Uterus (tissue), 4 donors: ENCODE measurements at places on chromosomes 7 and 10.

- DNase-seq: no peak
These were observed 215.1 kb downstream of the STK31 start for GRCh38 chr7:23925088-23925487.

DNA sequence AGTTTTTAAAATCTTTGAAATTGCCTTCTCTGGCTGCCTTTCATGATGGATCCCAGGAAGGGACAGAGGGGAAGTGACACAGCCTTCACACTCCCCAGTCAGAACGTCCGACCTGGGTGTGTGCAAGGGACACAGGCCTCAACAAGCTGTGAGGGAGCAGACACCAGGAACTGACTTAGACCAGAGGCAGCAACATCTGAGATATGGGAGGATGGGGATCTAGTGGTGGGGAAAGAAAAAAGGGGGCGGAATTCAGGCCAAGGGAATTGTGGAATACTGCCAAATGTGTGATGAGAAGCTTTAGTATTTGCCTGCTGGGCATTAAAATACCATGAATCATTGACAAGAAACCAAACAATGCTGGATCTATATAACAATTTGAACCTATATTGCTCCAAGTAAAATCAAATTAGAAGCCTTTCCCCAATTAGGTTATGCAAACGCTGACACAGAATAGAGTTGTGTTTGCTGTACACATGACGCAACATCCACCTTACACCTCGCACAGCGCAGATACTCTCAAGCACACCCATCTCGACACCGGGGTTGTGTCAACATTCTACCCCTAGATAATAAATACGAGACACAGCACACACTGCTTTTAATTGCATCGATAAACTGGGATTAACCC lies 17.2 kb upstream of the MNX1 start:
- DNase-seq: no peak

DNA sequence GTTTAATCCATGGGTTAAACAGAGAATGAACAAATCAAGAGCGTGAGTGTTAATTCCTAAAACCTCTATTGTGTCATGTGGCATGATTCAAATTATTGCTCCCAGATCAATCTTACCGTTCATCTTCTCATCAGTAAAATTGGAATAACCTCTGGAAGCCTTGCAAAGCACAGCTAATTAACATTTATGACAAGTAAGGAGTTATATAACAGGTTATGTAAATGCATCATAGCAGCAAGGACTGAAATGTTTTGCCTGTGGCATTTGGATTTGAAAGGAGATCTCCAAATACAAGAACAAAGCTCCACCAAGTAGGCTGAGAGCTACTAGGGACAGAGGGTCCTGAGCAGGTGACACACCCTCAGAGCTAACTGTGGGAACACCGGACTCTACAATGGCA lies 502.9 kb upstream of the CELF2 start:
- DNase-seq: no peak

DNA sequence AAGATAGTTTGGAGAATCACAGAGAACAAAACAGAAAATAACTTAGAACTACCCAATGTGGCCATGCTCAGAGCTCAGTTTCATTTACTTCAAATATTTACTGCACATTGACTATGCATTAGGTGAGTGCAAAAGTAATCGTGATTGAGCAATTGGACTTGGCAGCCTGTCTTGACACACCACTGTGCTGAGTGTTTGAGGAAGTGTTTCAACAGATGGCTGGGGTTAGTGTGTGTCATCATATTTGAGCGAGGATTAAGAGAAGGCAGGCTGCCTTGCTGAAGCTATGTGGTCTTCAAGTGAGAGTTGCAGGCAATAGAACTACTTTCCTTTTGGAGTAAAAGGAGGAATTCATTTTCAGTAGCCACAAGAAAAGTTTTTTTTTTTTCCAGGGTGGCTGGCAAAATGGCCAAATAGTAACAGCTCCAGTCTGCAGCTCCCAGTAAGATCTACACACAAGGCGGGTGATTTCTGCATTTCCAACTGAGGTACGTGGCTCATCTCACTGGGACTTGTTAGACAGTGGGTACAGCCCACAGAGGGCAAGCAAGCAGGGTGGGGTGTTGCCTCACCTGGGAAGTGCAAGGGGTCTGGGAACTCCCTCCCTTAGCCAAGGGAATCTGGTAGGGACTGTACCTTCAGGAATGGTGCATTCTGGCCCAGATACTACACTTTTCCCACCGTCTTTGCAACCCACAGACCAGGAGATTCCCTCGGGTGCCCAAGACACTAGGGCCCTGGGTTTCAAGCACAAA lies 37.6 kb downstream of the AKR1C4 start:
- no peak for DNase-seq

- DNase-seq: no peak
These were observed 77.6 kb upstream of the LRRC4 start for GRCh38 chr7:128108641-128109423.

GRCh38 chr7:138886501-138886917 lies 88.5 kb upstream of the ATP6V0A4 start:
- DNase-seq: no peak

- DNase-seq: no peak
These were observed 1.5 kb downstream of the KCP start for GRCh38 chr7:128908750-128909624.
